ENCODE measurements at places on chromosomes 2 and 18.

GRCh38 chr2:140401056-140401455 is 1620.9 kb upstream of the NXPH2 start:
- no peak for DNase-seq

DNA sequence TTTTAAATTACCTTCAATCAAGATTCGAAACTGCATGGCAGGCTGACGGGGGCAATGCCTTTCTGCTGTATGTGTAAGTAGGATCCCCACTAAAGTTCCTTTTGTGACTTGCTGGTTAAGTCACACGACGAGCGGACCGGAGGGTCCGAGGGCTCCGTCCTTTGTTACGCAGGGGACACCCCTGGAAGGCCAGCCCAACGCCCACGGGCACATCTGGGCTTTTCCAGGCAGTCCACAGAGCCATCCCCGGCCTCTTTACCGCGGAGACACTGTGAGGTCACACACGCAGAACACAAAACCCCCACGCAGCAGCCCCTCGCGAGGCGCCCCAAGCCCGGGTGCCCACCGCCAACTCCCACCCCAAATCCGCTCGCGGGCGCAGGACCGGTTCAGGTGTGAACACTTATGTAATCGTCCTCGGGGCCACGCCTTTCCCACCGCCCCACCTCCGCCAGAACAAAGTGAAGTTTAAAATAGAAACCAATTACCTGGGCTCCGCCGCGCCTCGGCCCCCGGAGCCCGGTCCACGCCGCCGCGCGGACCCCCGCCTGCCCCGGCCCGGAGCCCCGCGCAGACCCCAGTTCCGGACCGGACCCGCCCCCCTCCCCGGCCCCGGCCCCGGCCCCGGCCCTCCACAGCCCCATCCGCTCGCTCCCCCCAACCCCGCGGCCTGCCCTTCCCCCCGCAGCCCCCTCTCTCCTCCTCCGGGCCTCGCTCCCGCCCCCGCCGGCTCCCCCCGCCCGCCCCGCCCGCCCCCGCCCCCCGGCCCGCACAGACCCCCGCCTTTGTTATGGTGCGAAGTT is 4.2 kb downstream of the ZNF516 start:
- DNase-seq, result no peak

GRCh38 chr2:41872646-41873045 is 175.2 kb upstream of the PKDCC start:
- DNase-seq, result peak; percentile 89

- no peak for DNase-seq
These were observed 365.5 kb upstream of the KLHL29 start for GRCh38 chr2:23019476-23019875.

DNA sequence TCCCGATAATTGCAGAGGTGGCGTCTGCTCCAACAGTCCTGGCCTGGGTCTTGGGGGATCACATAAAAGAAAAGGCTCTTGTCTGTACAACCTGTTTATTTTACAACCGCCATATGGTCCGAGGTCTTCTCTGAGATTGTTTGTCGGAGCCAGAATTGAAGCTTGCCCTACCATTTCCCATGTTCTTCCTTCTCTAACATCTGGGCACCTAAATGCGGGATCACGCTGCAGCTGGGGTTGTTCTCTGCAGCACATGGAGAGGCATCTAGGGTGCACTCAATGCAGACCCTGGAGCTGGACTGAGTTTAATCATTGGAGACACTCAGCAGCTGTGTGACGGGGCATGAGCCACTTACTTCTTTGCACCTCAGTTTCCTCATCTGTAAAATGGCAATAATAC is 107.7 kb downstream of the ACKR3 start:
- no peak for DNase-seq
